ENCODE measurements at places on chromosomes 7 and 10.
A peak's percentile ranks its signal among the peaks of the same experiment; 100 is the strongest.

DNA sequence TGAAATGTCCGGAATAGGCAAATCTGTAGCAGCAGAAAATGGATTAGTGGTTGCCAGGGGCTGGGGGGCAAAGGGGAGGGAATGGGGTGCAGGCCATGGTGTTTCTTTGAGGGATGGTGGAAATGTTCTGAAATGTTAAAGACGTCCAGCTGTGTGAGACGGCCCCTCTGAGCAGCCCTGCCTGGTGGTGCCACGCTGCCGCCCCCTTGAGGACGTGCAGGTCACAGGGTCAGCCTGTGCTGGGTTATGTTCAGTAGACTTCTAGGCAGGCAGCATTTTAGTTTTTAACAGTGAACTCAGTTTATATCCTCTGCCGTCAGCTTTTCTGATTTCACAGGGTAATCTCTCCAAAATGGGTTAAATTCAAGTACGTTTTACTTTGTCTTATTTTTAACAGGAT is 9.4 kb downstream of the NUB1 start:
- DNase-seq = no peak

DNA sequence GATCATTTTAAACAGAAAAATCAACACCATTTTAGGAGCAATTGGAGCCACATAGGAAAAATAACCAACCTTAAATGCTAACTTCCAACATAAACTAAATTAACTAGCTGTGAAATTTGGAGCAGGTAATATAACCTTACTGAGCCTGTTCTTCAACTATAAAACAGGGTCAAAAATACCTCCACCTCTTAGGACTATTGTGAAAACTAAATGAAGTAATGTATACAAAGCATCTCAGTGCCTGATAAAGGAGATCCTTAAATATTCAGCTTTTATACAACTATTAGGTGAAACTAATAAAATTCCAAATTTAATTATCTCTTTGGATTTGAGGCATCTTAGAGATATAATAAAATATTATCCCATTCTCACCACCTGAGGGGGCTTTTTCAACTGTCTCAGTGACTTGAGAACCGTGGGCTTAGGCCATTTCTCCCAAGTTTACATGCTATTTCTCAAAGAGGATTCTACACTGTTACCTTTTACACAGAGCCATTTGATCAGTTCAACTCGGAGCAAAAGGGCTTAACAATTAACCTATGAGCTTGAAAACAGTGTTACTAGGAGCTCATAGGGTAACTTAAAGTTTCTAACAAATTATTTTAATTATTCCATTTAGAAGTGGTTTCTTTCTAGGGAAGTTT is 165.0 kb upstream of the ASAH2 start:
- DNase-seq = no peak

- no peak for DNase-seq
Measured at GRCh38 chr7:40489844-40490602, 355.2 kb downstream of the SUGCT start.

- no peak for DNase-seq
Measured at GRCh38 chr10:122541541-122542002, 19.0 kb upstream of the DMBT1 start.

DNA sequence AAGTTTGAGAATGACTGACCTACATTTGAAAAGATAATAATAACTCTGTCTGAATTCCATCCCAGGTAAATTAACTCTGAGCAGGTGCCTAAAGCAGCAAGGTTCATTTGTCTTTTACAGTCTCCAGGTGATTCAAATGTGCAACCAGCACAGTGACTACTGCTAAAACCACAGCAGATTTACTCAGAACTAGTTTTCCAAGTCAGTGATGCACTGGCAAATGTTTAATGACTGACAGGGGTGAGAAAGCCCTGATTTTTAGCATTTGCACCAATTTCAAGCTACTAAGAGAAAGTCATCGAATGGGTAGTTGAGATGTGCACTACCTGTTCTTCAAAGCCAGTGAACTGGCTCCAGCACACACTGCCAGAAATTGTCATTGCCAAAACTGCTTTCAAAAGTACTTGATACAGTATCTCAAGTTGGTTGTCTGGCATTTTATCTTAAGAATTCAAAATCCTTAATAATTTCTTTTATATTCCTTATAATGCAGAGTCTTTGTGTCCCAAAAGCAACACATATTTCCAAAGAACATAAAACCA is 60.3 kb downstream of the ATOH7 start:
- no peak for DNase-seq

GRCh38 chr10:132114953-132115520 is 49.3 kb downstream of the JAKMIP3 start:
- DNase-seq = no peak

DNA sequence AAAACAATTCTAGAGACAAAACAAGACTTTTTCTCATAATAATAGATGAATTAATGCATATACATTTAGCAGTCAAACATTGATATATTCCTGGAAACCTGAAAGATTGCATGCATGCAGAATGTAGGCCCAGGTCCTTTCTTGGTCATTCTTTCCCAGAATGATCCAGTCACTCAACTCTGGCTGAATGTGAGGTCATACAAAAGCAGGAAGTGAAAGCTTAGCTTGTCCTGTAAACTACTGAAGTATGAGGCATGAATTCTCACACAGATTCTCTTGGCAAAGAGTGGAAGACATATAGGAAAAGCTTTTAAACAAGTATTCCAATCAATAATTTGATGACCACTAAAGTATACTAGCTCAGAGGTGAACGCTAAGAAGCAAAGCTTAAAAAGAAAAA is 253.9 kb downstream of the PPP1R3A start:
- DNase-seq = no peak

- no peak for DNase-seq
Measured at GRCh38 chr10:78462726-78463228, 429.1 kb downstream of the RPS24 start.

- no peak for DNase-seq
Measured at GRCh38 chr10:117892681-117893220, 154.0 kb downstream of the RAB11FIP2 start.

DNA sequence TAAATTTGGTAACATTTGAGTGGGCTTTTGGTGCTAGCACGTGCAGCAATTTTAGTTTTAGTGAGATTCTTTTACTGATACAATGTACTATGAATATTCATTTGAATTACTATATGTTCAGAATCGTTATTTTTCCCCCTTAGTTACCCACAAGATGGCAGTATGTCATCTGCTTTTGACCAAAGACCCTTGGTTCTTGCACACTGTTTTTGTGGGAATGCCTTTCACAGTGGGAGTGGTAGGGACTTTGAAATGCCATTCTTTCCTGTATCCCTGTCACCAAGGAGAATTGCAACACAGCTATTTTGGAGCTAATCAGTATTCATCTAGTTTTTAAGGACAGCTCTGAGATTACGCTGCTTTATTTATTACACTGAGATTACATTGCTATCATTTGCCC is 40.6 kb downstream of the SEC23IP start:
- no peak for DNase-seq

DNA sequence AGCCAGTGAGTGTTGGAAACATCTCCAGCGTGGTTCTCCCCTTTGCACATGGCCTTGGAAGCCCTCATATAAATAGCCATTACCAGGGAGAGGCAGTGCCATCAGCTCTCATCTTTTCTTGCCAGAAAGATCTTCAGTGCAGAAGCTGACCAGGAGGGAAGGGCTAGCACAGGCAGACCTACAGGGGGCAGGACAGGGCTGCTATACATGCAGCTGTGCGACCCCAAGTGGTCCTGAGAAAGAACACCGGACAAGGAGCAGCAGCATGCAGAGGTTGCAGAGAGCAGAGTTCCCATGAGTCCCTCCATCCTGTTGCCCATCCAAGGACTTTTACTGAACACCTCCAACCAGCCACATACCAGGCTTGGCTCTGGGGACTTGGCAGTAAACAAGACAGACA is 17.1 kb downstream of the GRID1 start:
- no peak for DNase-seq

DNA sequence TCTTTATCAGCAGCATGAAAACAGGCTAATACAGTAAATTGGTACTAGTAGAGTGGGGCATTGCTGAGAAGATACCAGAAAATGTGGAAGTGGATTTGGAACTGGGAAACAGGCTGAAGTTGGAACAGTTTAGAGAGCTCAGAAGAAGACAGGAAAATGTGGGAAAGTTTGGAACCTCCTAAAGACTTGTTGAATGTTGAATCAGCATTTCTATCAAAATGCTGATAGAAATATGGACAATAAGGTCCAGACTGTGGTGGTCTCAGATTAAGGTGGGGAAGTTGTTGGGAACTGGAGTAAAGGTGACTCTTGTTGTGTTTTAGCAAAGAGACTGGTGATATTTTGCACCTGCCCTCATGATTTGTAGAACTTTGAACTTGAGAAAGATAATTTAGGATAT is 231.2 kb upstream of the KCND2 start:
- DNase-seq = no peak

DNA sequence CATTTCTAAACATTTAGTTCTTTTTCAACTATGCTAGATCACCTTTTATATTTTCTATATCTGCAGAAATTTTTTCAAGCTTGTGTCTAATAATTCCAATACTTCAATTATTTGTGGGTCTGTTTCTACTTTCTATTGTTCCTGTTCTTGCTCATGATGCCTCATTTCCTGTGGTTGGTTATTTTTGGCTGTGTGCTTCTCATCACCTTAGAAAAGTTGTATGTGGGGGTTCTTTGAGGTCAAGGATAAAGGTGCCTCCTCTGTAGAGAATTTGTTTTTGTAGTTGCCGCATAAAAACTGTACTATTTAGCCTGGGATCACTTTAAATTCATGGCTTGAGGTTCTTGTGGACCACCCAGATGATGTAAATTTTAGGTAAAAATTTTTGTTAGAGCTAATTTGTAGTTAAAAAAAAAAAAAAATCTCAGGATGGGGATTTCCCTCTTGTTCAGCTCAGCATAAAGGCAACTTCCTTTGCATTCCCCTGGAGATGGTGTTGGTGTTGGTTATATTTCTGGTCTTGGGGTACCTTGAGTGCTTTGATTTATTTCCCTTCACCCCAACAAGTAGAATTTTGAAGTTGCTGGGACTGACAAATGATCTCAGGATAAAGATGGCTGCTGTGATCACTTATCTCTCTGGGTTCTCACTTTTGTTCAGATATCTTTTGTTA is 27.0 kb upstream of the JAZF1 start:
- peak; percentile 8 for DNase-seq

DNA sequence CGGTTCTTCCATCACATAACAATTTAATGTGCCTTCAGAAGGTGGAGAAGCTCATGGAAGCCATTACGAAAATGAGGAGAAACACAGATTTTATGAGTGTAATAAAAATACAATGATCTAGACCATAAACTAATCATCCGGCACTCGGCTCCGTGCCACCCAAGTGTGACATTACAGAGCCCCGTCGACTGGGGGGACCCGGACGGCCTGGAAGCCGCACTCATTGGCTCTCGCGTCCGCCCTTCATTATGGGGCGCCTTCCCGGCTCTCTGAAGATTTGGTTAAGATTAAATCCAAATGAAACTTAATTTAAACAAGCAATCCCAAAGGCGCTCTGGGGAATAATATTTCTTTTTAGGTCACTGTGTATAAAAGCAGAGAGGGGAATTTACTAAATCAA is 242.6 kb downstream of the DNAJB6 start:
- no peak for DNase-seq

DNA sequence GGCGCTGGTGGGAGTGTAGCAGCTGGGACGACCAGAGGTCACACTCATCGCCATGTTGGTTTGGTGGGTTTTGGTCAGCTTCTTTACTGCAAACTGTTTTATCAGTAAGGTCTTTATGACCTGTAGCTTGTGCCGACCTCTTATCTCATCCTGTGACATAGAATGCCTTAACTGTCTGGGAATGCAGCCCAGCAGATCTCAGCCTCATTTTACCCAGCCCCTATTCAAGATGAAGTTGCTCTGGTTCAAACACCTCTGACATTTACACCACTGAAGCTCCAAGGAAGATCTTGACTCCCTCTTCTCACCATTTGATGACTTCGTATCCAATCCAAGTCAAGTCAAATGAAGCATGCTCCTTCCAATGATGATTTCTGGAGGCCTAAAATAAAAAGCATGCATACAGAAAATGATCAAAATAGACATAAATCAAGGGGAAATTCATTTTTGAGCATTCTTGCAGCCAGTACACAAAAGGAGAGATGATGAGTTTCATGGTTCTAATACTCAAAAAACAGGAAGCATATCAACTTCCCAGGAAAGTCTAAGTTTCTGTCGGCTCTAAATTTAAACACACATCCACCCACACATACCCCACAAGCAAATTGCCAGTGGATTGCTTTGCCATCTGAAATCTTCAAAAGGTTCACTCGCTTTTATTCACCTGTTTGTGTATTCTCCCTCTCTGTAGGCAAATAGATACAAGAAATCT is 2.4 kb upstream of the PSMG3 start:
- no peak for DNase-seq

- no peak for DNase-seq
Measured at GRCh38 chr7:41685684-41686083, 17.2 kb downstream of the INHBA start.

GRCh38 chr7:45889367-45890067 is 1.2 kb downstream of the IGFBP1 start:
- no peak for DNase-seq

- no peak for DNase-seq
Measured at GRCh38 chr7:104358446-104359132, 30.2 kb downstream of the LHFPL3 start.

- DNase-seq = peak; percentile 35
Measured at GRCh38 chr7:129343099-129343700, 91.0 kb upstream of the STRIP2 start.

DNA sequence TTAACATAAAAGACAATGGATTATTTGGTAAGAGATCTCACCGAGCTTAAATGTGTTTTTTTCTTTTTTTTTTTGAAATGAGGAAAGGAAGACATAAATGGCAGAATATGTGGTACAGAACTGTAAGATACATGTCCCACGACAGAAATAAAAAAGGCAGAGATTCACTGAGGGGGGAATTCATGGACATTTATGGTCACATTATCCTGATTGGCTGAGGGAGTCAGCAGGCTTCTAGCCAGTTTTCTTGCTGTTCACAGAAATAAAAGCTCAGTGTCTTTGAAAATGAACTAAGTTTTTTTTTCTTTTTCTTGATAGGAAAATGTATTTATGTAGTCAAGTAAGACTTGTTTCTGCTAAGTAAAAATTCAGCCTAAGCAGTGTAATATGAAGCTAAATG is 8.2 kb upstream of the FAS start:
- DNase-seq = no peak

DNA sequence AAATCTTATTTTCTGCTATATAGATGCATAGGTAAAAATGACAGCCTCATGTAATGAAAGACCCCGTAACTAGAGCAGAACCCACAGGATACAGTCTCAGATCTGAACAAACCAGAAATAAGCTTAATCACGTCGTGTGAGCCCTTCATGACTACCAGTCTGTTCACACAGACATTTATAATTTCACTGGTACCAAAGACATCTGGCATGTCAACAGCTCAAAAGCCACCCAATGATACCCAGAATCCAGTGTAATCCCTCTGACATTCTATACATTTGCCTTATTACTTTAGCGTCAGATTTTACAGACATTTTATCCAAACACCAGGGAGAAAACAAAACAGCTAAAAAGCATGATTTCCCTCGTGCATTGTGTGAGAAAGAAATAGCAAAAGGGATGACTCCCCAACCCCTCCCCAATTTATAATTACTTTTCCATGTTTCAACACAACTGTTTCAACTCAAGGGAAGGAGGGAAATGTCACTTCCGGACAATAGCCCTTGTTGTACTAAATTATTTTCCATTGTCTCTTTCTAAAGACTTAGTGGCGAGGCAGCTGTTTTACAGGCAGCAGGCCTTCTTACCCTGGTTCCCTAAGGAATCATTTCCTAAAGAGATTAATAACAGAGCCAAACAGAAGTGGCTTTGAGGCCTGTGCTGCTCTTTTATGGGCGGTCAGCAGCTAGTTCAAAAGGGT is 33.2 kb downstream of the DOCK4 start:
- DNase-seq = no peak

Measured in activated naive CD4-positive, alpha-beta T cell treated with anti-CD3 and anti-CD28 coated beads, Interleukin-2, amount 50 U/mL, for 72 hours (primary cell).